Lower lobe of right lung (tissue), 2 donors: ENCODE measurements at places on chromosomes 2 and 18. TPM values are rescaled to one million over a fixed set of nuclear protein-coding genes. Genes with fewer than 3 reads are reported as not detected.

The ZNF2 gene
- 4.1 TPM for total RNA-seq

The KIF1A gene
- total RNA-seq, result 0.24 TPM

The GALNT14 gene
- 0.83 TPM for total RNA-seq

The DSG4 gene
- total RNA-seq, result not detected

The ITPRIPL1 gene
- 1.9 TPM for total RNA-seq

The COA5 gene
- 31.2 TPM for total RNA-seq

The UGT1A3 gene
- not detected for total RNA-seq

The TWSG1 gene
- 31.4 TPM for total RNA-seq

The GRB14 gene
- 4.6 TPM for total RNA-seq

The SNTG2 gene
- 1.4 TPM for total RNA-seq

The REG3G gene
- not detected for total RNA-seq

The C2orf81 gene
- total RNA-seq, result 10.0 TPM

The EHD3 gene
- total RNA-seq, result 11.0 TPM

The OTOS gene
- total RNA-seq, result not detected

The SERPINB5 gene
- total RNA-seq, result not detected
